ENCODE measurements at places on chromosomes 2 and 18. TPM values are rescaled to one million over a fixed set of nuclear protein-coding genes. Genes with fewer than 3 reads are reported as not detected.

DNA sequence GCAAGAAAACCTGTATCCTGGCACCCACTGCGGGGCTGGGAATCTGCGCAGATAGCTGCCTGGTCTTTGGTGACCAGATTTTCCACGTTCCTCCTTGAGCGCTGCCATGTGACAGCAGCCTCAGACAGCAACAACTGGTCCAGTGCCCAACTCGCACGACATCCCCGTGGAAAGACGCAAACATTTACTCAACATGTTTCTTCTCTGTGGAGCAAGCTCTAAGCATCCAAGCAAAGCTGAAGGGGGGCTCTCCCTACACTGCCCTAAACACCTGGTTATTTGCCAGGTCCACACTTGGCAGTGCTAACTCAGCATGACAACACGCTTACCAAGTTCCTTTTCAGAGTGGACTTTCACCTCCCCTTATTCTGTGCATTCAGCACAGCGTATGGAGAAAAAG lies 11.3 kb downstream of the ZNF516 start:
- DNase-seq, result no peak
- H3K4me3 ChIP-seq, result no peak overlapping the region
- H3K4me1 ChIP-seq, result peaks cover 20% of the 10 kb centered on the region
- H3K27ac ChIP-seq, result peak overlapping the region; percentile 4

DNA sequence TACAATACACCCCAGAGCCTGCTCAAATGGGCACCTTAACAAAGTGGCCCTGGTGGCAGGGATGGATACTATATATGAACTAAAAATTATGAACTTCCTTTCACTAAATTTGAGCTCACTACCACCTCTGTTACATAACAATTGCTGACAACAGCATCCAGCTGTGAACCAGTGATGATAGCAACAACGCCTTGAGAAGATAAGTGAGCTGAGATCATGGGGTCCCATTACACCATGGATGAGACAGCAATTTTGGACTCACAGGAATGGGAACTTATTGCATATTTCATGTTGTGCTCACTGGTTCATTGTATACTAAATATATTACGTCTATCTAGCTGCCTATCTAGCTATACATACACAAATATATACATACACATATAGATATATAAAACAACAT lies 16.9 kb upstream of the ALMS1 start:
- no peak overlapping the region for H3K4me3 ChIP-seq
- no peaks in the 10 kb centered on the region for H3K36me3 ChIP-seq
- no peaks in the 10 kb centered on the region for H3K4me1 ChIP-seq

Gene IL1F10
- not detected for total RNA-seq

Gene TUBA3D
- total RNA-seq, result not detected

Gene ADCYAP1
- total RNA-seq, result 0.48 TPM

Data from lung (tissue), 17 donors.